ENCODE measurements at places on chromosomes 16 and 17.

- no peak for DNase-seq
These were observed 34.3 kb downstream of the PCTP start for GRCh38 chr17:55785181-55785580.

DNA sequence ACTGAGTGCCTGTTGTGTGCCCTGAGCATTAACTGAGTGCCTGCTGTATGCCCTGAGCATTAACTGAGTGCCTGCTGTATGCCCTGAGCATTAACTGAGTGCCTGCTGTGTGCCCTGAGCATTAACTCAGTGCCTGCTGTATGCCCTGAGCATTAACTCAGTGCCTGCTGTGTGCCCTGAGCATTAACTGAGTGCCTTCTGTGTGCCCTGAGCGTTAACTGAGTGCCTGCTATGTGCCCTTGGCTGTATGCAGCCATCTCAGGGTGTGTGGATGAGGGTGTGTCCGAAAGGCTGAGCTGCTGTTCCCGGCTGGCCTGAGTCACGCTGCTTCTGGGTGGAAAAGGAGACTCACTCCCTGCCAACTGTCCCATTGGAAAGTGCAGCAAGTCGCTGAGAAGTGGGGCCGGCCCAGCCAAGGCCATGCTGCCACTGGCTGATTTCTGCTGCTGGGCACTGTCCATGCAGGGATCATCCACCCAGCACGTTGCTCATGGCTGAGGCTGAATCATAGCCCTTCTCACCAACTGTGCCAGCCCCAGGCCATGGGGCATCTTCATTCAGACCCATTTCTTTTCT, 113.8 kb downstream of the OR1D5 start:
- no peak for DNase-seq

DNA sequence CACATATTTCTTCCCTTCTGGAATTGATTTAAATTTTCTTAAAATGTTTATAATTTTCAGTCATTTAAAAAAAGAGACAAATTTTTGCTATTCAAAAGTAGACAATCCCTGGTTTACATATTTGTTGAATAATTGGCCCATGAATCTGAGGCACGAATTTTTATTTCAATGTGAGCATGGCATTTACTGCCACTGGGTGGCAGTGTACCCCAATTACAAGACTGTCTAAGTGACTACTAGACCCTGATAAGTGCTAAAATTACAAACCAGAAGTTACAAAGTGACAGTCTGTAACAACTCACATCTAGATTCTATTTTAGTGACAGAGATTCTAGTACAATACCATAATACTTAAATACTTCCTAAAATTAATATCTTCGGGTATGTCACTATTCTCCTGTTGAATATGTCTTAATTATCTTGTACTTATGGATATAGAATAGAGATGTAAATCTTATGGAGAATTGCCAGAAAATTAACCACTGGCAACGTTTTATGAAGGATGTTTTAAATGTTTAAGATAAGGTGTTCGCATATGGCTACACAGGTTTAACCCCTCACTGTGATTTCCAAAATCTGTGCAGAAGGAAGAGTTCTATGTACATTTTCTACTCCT, 235.8 kb downstream of the MAP2K4 start:
- DNase-seq: no peak

GRCh38 chr16:57282510-57283213, 1.8 kb downstream of the PLLP start:
- DNase-seq: no peak

- DNase-seq: peak; percentile 59
These were observed 16.9 kb downstream of the DOC2B start for GRCh38 chr17:164303-165235.

- no peak for DNase-seq
These were observed 467.7 kb downstream of the SOX9 start for GRCh38 chr17:72588561-72588960.

DNA sequence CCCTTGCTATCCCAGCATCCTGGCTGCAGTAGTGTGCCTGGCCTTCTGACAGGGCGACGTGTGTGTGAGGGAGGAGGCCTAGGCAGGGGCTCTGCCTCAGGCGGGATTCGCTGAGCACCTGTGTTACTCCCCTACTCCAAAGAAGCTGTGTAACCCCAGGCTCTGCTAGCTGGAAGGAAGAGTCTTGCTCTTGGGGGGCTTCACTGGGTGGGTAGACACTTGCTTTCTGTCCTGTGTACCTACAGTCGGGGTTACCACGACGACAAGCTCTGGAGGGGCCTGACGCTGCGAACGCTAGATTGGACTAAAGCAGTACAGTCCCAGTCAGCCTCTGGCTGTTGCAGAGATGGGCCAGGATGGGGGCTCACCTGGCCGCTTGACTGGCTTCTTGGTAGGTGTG, 9.5 kb downstream of the EXOC7 start:
- no peak for DNase-seq

- DNase-seq: no peak
These were observed 214.0 kb upstream of the MPHOSPH6 start for GRCh38 chr16:82384017-82384416.

GRCh38 chr16:54355251-54355650, 68.7 kb upstream of the IRX3 start:
- no peak for DNase-seq

DNA sequence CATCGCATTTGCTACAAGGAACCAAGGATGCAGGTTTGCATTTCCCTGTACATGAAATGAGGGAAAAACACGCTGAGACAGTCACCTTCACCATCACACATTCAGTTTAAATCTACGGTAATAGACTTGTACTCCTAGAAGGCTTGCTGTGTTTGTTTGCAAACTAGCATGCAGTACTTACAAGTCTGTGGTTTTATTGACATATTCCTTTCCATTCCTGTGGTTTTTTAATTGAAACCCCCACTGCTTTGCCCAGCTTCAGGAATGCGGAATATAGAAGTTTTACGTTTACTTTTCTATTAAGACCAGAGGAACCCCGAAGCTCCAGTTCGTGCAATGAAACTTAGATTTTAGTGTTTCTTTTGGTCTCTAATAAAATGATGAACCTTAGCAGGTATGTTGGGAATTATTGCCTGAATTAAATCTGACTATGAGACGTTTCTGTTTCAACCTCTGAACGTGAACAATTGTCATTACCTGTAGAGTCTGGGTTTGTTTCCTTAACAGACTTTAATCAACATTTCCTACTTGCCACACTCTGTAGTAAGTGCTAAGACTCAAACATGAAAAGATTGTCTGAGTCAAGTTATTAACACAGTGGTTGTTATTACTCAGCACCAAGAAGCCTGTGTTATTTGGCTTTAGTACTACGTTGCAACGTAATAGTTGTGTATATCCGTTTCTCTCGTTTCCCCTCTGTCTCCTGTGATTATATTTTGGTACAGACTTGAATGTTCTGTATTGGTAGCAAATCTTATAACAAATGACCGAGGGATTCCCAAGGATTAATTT, 793.3 kb upstream of the GOT2 start:
- DNase-seq: no peak

DNA sequence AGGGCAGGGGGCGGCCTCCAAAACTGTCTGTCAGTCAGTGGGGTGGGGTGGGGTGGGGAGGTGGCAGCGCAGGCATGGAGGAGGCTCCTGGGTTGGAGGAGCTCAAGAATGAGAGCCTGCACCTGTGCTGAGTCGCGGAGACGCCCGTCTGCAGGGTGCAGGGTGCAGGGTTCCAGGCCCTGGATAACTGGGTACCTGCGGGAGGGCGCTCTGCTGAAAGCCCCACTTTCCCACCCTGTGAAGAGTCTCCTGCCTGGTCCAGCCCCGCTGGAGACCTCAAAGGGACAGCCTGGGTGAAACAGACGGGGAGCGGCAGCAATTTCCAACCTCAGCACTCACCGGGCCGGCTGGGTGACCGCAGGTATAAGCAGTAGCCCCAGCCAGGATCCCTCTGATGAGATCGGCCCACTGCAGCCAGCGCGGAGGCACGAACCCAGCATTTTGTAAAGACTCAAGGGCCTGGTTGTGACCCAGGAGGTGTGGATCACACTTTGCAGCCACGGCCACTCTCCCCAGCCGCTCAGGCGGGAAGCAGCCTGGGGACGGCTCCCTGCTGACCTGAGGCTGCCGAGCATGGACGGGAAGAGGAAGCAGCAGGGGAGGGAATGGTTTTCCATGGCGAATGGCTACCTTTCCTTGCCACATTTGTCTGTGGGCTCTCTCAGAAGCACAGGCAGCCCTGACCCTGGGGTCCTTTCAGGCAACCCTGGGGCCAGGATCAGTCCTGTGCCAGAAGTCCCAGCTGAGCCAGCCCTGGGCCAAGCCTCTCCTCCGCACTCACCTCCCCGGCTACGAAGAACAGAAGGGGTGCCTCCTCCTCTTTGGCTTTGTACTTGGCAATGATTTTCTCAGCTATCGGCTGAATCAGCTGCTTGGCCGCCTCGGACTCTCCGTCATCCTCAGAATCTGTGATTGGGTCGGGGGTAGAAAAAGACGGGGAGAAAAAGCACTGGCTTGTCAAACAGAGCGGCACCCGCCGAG, 21.0 kb downstream of the MRM3 start:
- DNase-seq: no peak

DNA sequence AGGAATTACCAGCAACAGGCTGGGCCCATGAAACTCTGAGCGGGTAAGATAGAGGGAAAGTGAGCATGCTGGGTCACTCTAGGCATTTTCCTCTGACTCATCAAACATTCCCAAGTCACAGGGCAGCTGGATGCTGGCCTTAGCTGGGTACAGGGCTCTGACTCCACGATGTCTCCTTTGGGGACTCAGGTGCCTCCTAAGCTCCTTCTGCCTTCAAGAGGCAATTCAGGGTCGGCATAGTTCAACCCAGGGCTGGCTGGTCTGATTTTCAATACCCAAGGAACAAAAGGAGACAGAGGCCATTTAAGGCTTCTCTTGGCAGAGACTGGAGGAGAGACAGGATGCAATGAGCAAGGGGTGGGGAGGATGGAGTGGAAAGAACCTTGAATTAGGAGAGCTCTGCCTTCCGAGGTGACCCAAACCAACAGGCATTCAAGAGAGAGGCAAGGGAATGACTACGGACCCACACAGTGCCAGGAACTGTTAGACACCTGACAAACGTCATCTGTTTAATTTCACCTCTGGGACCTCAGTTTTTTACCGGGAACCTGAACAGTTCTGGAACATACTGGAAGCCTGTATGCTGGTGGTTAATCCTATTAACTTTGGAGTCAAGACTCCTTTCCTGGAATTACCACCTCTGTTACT, 910 bp downstream of the WBP2 start:
- DNase-seq: no peak
